ENCODE measurements at places on chromosomes 1 and 21.

GRCh38 chr1:198564716-198565115, 24.2 kb upstream of the ATP6V1G3 start:
- DNase-seq: no peak

DNA sequence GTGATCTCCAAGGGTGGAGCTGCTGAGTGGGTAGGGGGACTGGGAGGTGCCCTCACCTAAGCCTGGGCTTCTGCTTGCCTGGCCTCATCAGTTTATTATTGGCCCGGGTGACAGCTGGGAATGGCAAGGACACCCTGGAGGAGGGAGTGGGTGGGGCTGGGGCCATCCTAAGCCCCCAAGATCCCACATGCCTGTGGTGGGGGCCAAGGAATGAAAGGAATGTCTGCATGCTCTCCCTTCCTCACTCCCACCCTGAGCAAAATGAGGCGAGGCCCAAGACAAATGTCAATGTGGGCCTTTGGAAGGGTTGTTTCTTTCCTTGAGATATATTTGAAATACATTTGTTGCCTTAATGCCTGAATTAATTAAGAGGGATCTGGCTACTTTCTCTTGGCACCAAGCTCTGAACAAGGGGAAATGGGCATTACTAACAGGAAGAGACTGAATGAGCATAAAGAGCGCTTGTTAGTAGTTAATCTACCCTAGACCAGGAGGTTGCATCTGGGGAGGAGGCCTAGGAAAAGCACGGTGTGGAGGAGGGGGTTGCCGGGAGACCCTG, 19.7 kb upstream of the CHI3L1 start:
- DNase-seq: no peak

DNA sequence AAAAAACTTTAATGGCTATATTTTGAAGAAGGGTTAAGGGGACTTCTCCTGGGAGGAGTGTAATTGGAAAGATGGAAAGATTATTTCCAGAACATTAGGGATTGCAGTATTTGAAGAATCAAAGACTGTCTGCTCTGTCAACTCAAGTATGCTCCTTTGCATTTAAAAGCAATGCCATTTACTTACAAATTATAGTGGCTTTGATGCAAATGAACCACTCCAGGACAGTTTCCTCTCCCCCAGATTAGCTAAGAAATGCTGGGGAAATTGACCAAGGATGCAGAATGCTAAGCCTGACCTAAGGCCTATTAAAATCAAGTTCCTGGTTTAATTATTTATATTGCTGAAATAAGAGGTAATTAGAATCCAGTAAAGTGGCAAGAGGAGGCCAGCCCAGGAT, 110.5 kb upstream of the CAMK1G start:
- DNase-seq: no peak

DNA sequence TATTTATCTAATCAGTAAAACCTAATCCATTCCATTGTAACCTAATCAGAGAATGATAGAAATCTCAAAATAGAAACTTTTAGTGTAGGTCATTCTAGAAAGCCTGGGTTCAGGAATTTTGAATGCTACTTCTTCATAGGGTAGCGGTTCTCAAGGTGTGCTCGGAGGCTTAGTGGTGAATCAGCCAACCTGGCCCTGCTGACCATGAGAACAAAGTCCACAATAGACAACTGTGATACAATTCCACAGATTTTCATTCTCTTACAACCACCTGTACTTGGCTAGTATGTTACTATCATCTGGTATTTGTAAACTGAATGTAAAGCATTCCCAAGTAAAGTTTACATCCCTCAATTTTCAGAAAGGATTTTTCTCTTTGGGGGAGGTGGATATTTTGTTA, 7.5 kb upstream of the PUM1 start:
- DNase-seq: no peak

- DNase-seq: no peak
Measured at GRCh38 chr1:225347123-225347683, 80.6 kb downstream of the LBR start.

DNA sequence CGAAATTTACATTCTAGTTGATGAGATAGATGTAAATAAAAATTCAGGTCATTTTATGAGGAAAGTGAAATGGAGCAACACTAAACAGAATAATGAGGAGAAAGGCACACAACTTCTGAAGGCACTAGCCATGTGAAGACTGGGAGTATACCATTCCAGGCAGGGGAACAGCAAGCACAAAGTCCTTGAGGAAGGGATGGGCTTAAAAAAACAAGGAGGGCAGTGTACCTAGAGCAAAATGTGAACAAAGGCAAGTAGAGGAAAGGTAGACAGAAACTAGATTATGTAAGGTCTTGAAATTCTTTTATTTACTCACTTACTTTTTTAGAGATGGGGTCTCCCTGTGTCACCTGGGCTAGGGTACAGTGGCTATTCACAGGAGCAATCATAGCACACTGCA, 54.1 kb upstream of the LRIG2 start:
- DNase-seq: no peak

DNA sequence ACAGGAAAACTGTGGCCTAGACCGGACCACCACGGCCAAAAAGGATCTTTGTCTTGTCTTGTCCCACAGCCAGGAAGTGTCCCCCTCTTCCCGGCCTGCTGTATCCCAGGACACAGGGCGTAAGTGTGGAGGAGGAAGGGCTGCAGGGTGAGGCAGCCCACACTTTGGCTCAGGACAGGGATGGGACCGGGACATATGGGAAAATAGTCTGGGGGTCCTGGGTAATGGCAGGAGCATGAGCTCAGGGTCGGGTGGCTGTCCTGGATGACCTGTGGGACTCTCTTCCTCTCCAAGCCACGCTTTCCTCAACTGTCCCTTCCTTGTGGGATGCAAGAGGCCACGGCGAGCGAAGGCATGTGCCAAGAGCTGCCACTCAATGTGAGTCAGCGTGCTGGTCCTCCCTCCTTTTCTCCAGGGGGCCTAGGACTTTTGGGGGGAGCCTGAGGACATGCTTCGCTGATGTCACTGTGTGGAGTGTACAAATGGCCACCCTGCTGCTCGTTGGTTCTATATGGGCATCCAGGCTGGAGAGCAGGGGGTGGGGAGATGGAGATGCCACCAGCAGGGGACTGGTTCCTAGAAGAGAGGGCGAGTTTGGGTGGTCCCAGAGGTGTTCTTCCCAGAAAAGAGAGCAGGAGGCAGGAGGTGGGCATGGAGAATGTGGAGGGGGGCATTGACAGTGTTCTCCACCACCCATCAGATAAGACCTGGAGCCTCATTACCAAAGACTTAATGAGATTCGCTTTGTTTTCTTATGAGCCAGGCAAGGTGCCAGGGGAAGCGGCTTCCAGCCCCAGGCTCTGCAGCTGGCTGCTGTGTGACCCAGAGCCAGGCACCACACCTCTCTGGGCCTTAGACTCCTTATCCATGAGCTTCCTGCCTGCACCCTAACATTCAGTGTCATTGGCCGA, 11.5 kb upstream of the PADI1 start:
- DNase-seq: no peak

- no peak for DNase-seq
Measured at GRCh38 chr1:203175827-203176241, 208 bp upstream of the MYBPH start.

DNA sequence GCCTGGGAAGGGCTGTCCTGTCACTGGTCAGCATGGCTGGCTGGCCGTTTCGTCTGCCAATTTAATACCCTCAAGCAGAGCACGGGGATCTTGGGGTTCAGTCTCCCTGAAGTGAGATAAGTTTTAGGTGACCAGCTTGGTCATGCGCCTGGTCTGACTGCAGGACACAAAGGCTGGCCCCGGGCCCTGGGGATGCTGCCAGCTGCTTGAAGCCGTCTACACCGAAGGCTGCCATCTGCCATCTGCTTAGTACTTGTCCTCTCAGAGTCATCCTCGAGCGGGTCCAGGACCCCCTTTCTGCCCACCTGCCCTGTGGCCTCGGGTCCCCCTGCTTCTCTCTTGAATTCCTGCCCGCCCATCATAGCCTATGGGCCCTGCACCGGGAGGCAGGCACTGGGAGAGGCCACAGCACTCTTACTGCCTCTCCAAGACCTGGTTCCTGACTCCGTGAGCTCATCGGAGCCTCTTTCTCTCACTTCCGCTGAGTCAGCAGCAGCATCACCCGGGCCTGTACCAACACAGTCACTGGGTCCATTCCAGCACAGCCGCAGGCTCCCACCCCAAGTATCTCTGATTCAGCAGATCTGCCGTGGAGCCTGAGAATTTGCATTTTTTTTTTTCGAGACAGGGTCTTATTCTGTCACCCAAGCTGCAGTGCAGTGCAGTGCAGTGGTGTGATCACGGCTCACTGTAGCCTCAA, 7.0 kb downstream of the FBLIM1 start:
- DNase-seq: no peak

DNA sequence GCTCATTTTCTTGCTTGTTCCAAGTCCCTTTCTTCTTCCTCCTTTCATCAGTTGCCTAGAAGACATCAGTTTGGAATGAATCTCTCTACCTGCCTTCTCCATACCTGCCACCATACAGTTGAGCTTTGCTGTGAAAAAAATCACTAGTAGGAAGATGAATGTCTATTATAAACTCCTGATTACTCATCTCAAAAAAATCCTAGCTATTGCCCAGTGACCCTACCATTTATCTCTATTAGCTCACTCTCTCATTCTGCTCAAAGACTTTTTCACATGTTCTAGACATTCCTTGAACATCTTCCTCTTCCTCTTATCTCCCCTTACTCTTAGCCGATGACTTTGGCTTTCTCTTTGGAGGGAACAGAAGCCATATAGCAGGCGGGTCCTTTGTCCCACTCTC, 49.7 kb upstream of the HMGB4 start:
- DNase-seq: no peak

- DNase-seq: no peak
Measured at GRCh38 chr1:20279509-20279908, 11.2 kb upstream of the VWA5B1 start.

GRCh38 chr1:207835958-207836357, 75.0 kb downstream of the CD34 start:
- no peak for DNase-seq

GRCh38 chr1:94299627-94300553, 62.5 kb upstream of the ARHGAP29 start:
- no peak for DNase-seq

GRCh38 chr1:89659322-89660081, 26.6 kb downstream of the LRRC8C start:
- no peak for DNase-seq

DNA sequence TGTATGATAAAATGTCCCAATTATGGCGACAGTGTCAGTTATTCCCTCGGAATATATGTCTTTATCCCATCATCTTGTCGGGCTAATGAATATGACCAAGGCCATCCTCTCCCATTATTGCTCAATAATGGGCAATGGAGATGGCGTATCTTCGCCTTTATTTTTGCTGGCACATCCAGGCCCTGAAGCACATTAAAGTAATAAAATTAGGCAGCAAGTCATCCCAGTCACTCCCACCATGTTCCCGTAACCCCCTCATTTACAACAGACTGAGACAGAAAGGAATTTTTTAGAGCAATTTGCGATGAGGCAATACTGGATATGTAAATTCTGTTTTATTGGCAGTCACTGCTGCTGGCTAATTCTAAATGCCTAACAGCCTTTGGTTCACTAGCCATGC, 35.3 kb downstream of the CLIC6 start:
- DNase-seq: no peak

- DNase-seq: no peak
Measured at GRCh38 chr1:203873094-203873493, 11.7 kb downstream of the SNRPE start.

GRCh38 chr1:160375788-160376524, 9.1 kb downstream of the NHLH1 start:
- DNase-seq: no peak

GRCh38 chr21:36816561-36817130, 117.7 kb downstream of the SIM2 start:
- DNase-seq: no peak

DNA sequence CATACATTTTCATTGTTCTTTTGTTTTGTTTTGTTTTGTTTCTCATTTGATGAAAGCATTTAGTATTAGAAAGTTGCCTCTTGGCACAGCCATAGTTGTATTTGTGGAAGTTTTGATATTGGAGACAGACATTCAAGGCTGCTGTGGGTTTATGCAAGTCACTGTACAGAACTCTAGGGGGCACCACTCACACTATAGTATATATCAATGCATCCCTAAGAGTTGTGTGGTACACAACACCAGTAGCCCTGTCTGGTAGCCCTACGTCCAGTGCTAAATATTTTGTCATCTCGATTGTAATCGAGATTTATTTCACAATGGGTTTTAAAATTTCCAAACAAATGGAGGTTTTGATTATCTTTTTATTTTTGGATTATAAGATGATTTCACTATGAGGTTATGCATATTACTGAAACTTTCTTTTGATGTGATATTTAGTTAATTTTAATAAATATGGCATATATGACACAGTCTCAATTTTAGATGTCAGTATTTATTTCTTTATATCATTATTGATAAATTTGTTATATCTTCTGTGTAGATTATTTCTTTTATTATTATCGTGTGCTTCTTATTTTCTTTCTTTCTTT, 112.2 kb downstream of the NR5A2 start:
- DNase-seq: peak; percentile 2

DNA sequence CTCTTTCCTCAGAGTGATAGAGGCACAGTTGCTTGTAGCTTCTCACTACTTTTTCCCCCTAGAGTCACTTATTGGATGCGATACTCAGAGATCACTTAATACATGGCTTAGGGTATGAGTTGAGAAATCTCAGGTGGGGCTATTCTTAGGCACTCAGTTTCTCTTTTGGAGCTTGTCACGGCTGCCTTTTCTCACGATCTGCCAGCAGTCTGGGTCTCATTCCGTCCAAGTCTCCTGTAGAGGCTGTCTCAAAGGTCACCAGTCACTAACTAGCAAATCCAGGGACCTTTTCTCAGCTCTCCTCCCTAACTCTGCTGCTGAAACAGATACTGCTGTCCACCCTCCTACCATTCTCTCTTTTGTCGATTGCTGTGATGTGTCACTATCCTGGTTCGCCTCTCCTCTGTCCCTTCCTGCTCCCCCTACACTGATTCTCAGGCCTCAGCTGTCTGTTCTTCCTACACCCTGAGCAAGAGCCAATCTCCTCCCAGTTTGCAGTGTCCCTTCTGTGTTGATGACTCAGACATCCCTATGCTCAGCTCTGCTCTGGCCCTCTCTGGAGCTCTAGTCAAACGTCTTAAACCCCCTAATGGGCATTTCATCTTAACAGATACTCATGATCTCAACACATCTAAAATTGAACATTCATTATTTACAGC, 12.4 kb downstream of the ATP1A2 start:
- no peak for DNase-seq

DNA sequence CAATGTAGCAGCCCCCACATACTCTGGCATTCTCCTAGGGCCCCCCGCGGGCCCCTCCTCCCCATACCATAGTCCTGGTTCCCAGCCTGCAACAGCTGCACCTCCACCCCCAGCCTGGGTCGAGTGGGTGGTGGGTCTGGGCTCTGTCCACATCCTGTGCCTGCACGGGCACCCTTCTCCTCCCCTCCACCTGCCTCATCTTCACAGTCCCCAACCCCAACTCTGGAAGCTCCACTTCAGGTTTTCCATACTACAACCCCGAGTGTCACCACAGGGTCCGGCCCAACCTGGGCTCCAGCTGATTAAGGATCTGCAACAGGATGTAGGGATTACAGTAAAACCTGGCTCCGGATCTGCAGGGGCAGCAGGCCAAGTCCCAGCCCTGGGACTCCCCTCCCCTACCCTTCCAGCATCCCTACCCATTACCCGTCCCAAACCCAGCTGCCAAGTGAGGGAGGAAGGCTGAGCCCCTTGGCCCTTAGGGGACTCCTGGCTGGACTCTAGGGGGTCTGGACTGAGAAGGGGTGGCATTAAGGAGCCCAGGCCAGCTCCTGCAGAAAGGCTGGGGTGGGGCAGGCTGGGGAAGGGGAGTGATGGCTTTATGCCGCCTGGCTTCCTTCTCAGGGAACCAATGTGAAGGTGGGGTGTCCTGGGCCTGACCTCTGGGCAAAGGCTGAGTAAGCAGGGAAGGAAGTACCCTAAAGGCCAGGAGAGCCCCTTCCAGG, 116.8 kb downstream of the CASZ1 start:
- no peak for DNase-seq

GRCh38 chr1:226626577-226626956, 78.0 kb downstream of the STUM start:
- DNase-seq: no peak

Data from NCI-H187 (cell line).